ENCODE measurements at places on chromosomes 13 and 19. TPM values are rescaled to one million over a fixed set of nuclear protein-coding genes. Genes with fewer than 3 reads are reported as not detected.

GRCh38 chr19:10921910-10922637 is 6.4 kb downstream of the YIPF2 start:
- H3K27ac ChIP-seq, result no peak overlapping the region
- no peak for DNase-seq
- no peaks in the 10 kb centered on the region for H3K4me1 ChIP-seq
- H3K36me3 ChIP-seq, result peaks cover 45% of the 10 kb centered on the region

DNA sequence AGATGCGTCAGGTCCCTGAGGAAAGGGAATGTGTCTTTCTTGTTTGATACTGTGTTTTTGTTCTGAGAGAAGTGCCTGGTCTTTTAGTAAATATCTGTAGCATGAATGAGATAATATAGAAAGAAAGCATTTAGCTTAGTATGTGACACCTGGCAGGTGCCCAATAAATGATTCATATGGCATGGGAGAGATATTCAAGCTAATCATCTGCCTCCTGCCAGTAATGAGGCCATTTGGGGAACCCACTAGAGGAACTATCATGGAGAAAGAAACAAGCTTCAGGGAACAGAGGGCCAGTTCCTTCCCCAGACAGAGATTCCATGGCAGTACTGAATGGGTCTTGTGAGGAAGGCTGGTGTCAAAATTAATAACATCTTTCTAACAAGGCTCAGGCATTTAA is 603.9 kb downstream of the DCT start:
- DNase-seq, result no peak
- H3K36me3 ChIP-seq, result no peaks in the 10 kb centered on the region
- H3K27ac ChIP-seq, result no peak overlapping the region
- no peaks in the 10 kb centered on the region for H3K27me3 ChIP-seq
- no peak overlapping the region for H3K4me3 ChIP-seq
- no peaks in the 10 kb centered on the region for H3K4me1 ChIP-seq

Gene C19orf85
- total RNA-seq, result not detected

Gene DLEU7
- not detected for total RNA-seq

Gene ESD
- 81.1 TPM for total RNA-seq

Gene CEACAM16
- total RNA-seq, result not detected

- peaks cover 8% of the 10 kb centered on the region for H3K36me3 ChIP-seq
- H3K27me3 ChIP-seq, result no peaks in the 10 kb centered on the region
- DNase-seq, result peak; percentile 46
- H3K4me3 ChIP-seq, result no peak overlapping the region
- H3K27ac ChIP-seq, result no peak overlapping the region
These were observed 17.1 kb downstream of the UCHL3 start for GRCh38 chr13:75566658-75567057.

DNA sequence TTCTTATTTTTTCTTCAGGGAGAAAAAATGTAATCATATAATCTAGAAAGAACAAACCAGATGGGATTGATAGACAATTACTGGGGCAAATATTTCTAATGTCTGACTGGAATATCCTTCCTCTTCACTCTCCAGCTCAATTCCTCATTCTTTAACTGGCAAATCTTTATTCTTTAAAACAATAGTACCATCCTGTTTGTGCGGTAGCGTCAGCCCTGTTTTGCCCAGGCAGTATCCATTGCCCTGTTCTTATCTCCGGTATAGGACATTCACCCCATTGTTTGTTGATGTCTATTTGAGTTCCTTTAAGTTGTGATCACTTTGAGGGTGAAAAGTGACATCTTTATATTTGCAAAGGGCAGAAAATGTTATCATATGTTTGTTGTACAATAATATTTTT is 185.4 kb downstream of the POSTN start:
- no peaks in the 10 kb centered on the region for H3K36me3 ChIP-seq
- peak; percentile 73 for DNase-seq
- H3K27me3 ChIP-seq, result no peaks in the 10 kb centered on the region
- peak overlapping the region; percentile 17 for H3K4me3 ChIP-seq
- peaks cover 15% of the 10 kb centered on the region for H3K4me1 ChIP-seq

Gene PLEKHA4
- total RNA-seq, result 4.9 TPM

DNA sequence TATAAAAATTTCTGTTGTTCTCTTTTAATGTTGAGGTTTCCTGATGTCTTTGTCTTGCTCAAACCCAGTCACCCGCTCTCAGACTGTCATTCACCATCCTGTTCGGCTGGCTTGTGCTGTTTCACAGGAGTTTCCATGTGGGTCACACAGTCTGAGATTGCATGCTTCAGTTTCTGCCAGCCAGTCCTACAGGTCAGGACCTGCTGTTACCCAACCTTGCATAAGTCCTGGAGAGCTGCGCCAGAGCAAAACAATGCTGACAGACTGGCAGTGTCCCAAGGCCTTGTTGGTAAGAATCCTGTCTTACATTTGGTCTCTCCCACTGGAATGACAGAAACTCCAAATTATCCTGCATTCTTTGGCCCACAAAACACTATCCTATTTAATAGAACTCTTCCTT is 340.0 kb upstream of the SLITRK5 start:
- H3K27me3 ChIP-seq, result no peaks in the 10 kb centered on the region
- H3K4me3 ChIP-seq, result no peak overlapping the region
- H3K27ac ChIP-seq, result no peak overlapping the region
- no peak for DNase-seq
- H3K36me3 ChIP-seq, result no peaks in the 10 kb centered on the region

DNA sequence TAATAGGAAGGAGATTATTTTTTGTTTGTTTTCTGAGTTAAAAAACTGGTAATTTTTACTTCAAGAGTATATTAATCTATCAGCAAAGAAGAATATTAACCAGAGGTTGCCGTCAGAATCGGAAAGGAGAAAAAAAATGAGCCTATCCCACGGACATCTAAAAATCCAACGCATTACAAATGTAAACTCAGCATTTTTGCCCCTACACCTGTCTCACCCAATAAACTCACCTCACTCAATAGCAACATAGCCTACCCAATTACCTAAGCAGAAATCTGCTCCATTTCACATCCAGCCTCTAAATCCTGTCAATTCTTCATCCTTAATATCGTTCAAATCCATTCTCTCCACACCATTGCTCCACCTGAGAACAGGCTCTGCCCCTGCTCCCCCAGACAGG is 10.4 kb upstream of the DIAPH3 start:
- peaks cover 4% of the 10 kb centered on the region for H3K27me3 ChIP-seq
- H3K4me1 ChIP-seq, result no peaks in the 10 kb centered on the region
- no peaks in the 10 kb centered on the region for H3K36me3 ChIP-seq
- DNase-seq, result no peak
- no peak overlapping the region for H3K27ac ChIP-seq

Gene SERTAD3
- 32.0 TPM for total RNA-seq

Gene GJA3
- total RNA-seq, result not detected

- DNase-seq, result peak; percentile 69
- no peaks in the 10 kb centered on the region for H3K27me3 ChIP-seq
- H3K27ac ChIP-seq, result peak overlapping the region; percentile 93
- H3K4me3 ChIP-seq, result no peak overlapping the region
These were observed 110.9 kb downstream of the KL start for GRCh38 chr13:33127009-33127551.

Gene LIM2
- total RNA-seq, result not detected

DNA sequence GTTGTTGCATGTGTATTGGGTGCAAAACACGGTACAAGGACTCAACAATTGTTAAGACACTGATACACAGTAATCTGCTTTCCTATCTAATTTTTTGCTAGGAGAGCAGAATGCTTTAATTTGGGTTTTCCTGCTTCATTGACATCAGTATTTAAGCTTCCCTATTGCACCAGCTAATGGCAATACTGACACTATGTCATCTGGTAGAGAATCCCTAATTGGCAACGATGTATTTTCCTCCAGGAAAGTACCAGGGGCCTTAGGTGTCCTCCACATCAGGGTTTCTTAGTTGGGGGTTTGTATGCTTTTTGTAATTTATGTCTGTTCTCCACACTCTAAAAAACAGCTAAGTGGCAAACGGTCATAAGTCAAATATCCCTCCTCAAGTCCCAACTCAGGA is 76.5 kb upstream of the FRY start:
- no peak overlapping the region for H3K27ac ChIP-seq
- no peaks in the 10 kb centered on the region for H3K4me1 ChIP-seq
- no peak for DNase-seq

Gene METTL21C
- not detected for total RNA-seq

Gene CYP4F8
- not detected for total RNA-seq

Gene CDC37
- total RNA-seq, result 275 TPM

Gene TMEM150B
- total RNA-seq, result not detected

DNA sequence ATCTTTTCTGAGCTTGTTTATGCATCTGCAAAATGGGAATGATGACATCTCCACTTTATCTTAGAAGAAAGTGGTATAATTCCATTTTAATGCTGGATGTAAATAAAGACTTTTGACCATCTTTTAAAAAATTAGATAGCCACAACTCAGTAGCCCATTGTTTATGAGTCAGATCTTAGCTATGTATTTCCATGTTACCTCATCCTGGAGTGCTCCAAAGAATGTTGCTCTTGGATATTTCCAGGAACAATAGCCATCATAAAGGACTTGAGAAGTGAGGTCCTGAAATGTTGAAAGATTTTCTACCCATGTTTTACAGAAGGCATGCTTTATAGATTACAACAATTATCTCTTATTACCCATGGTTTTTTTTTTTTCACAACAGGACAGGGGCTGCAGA is 229.3 kb upstream of the EDNRB start:
- H3K27me3 ChIP-seq, result no peaks in the 10 kb centered on the region

DNA sequence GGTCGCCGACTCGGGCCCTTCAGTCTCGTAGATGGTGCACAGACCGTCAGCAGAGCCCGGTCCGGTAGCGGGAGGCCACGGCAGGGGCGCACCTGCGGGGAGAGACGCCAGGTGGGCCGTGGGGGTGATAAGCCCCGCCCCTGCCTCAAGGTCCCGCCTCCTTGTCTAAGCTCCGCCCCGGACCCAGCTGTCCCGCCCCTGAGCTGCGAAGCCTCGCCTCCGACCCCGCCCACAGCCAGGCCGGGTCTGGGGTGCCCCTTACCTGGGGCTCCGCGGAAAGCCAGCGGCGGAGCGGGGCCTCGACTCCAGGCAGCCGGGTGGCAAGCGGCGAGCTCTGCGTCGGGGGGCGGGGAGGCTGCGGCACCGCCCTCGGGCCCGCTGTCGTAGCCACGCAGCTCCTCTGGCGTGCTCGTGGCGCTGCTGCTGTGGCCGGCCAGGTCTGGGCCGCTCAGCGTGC is 4.7 kb downstream of the PRR36 start:
- H3K4me3 ChIP-seq, result no peak overlapping the region
- DNase-seq, result peak; percentile 50
- no peaks in the 10 kb centered on the region for H3K36me3 ChIP-seq
- H3K4me1 ChIP-seq, result peaks cover 7% of the 10 kb centered on the region
- H3K27ac ChIP-seq, result no peak overlapping the region

GRCh38 chr19:47230921-47231214 is at the start of gene BBC3:
BBC3 (minus strand) TSS chr19:47231199; CDS start chr19:47228431, 2,768 bp downstream.
- peak within 1 kb of the TSS; percentile 56 for H3K27ac ChIP-seq
- H3K36me3 ChIP-seq, result no peaks in the 10 kb centered on the region
- H3K4me1 ChIP-seq, result peaks cover 32% of the 10 kb centered on the region
- no peak for DNase-seq
- no peaks in the 10 kb centered on the region for H3K27me3 ChIP-seq

- no peaks in the 10 kb centered on the region for H3K36me3 ChIP-seq
- peak; percentile 63 for DNase-seq
- H3K4me1 ChIP-seq, result peaks cover 19% of the 10 kb centered on the region
- no peaks in the 10 kb centered on the region for H3K27me3 ChIP-seq
These were observed 85.7 kb downstream of the SHISA2 start for GRCh38 chr13:25966086-25966485.

- H3K27me3 ChIP-seq, result no peaks in the 10 kb centered on the region
- no peaks in the 10 kb centered on the region for H3K36me3 ChIP-seq
- no peak overlapping the region for H3K4me3 ChIP-seq
These were observed 246.7 kb downstream of the RFC3 start for GRCh38 chr13:34064456-34065205.

DNA sequence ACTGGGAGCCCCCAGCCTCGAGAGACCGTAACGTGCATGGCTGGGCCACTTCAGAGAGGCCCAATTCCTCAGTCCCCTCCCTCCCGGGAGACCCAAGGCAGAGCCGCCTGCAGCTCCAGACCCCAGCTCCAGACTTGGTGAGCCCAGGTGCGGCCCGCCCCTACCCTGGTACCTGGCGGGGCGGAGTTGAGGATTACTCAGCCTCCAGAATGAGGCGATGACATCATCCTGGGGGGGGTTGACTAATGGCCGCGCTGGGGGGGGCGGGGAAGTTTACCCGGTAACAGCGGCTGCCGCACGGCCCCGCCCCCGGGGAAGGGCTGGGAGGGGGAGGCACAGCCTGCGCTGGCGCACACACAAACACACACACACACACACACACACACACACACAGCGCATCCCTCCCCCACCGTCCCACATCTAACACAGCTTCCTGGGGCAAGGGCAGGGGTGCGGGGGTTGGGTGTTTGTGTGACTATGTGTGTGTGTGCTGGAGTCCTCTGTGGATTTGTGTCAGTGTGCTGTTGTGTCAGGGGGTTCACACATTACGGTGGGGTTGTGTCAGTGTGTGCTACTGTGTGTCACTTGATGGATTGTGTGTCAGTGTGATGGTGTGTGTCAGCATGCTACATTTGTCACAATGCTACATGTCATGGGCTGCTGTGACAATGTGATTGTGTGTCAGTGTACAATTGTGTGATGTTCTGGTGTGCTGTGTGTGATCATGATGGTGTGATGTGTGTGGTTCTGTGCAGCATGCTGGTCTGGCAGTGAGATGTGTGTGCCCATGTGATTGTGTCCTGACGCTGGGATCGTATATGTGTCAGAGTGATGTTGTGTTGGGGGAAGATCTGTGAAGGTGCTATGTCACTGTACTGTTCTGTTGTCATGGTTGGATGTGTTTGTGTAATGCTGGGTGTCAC is 10.3 kb upstream of the BBC3 start:
- H3K4me3 ChIP-seq, result no peak overlapping the region
- no peaks in the 10 kb centered on the region for H3K27me3 ChIP-seq
- peaks cover 21% of the 10 kb centered on the region for H3K4me1 ChIP-seq

- H3K36me3 ChIP-seq, result no peaks in the 10 kb centered on the region
- peak; percentile 51 for DNase-seq
- H3K27me3 ChIP-seq, result no peaks in the 10 kb centered on the region
- no peak overlapping the region for H3K27ac ChIP-seq
These were observed 118.8 kb downstream of the VWA8 start for GRCh38 chr13:41842036-41842620.

DNA sequence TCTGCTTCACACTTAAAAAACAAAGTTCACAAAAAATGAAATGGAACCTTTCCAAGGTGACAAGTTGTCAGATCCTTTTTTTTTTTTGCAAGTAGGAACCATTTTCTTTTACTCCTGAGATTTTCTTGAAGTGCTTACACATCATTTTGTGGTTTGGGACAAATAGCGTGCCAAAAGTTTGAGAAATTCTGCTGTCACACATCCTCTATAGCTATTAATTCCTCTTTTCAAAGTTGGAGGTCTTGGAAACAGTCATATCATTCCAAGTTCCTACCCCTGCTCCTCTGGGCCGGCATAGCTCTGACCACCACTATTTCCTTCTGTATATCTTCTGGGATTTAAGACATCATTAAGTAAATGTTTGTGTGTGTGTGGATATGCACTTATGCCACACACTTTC is 421.6 kb upstream of the SLC10A2 start:
- H3K27ac ChIP-seq, result no peak overlapping the region
- no peaks in the 10 kb centered on the region for H3K36me3 ChIP-seq
- H3K27me3 ChIP-seq, result no peaks in the 10 kb centered on the region
- H3K4me1 ChIP-seq, result no peaks in the 10 kb centered on the region

GRCh38 chr19:4868286-4868834 is 893 bp upstream of the PLIN3 start:
- no peak overlapping the region for H3K4me3 ChIP-seq
- no peaks in the 10 kb centered on the region for H3K36me3 ChIP-seq
- H3K27ac ChIP-seq, result no peak overlapping the region
- DNase-seq, result no peak
- peaks cover 6% of the 10 kb centered on the region for H3K4me1 ChIP-seq
- H3K27me3 ChIP-seq, result no peaks in the 10 kb centered on the region

- no peaks in the 10 kb centered on the region for H3K4me1 ChIP-seq
- no peaks in the 10 kb centered on the region for H3K36me3 ChIP-seq
- no peak overlapping the region for H3K4me3 ChIP-seq
- peaks cover 5% of the 10 kb centered on the region for H3K27me3 ChIP-seq
- DNase-seq, result no peak
These were observed 68.5 kb upstream of the GTF3A start for GRCh38 chr13:27355894-27356293.

Gene ELSPBP1
- not detected for total RNA-seq

Gene CBY2
- not detected for total RNA-seq
